ENCODE measurements at places on chromosomes 5 and 9.

DNA sequence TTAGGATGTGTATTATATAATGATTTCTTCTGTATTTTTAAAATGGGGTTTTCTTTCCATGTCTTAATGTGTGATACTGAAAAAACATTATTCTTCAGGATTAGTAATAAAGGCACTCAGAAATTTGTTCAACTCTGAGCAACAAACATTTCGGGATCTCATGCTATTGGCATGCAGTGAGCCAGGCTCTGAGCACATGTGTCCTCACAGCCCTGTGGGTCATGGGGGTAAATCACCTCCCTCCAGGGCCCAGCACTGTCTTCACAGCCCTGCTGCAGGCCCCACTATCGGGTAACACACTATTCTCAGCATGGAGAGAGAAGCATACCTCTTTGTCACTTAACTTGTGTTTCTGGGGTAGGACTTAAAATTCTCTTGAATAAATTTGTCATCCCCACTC, 14.0 kb downstream of the TMEM174 start:
- no peak for DNase-seq

GRCh38 chr9:131385296-131385695, 8.6 kb upstream of the PRRC2B start:
- DNase-seq = no peak

- DNase-seq = no peak
Measured at GRCh38 chr5:123174916-123175481, 86.0 kb downstream of the PRDM6 start.

- DNase-seq = no peak
Measured at GRCh38 chr5:72115296-72115695, 8.0 kb downstream of the MAP1B start.

DNA sequence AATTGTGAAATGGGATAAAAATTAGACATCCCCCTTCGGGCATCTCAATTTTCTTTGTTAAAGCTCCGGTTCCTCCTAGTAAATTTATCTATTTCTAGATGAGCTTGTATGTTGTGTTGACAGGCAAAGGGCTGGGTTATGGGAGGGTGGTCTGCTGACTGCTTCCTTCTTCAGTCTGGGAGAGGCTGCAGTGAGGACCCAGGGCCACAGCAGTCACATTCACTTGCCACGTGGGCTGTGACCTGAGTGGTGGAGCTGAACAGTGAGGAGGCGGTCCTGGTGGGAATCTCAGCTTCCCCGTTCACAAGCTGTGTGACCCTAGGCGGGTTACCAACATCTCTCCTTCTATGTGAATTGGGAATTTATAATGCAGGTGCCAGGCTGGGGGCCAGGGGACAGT, 57.5 kb upstream of the RXRA start:
- no peak for DNase-seq

- DNase-seq = no peak
Measured at GRCh38 chr9:106632621-106633020, 230.3 kb upstream of the ZNF462 start.

GRCh38 chr5:20678814-20679298, 690.9 kb upstream of the CDH18 start:
- peak; percentile 7 for DNase-seq

GRCh38 chr5:107769519-107769918, 98.8 kb upstream of the EFNA5 start:
- no peak for DNase-seq

- DNase-seq = no peak
Measured at GRCh38 chr9:130640681-130641080, 23.7 kb upstream of the PRDM12 start.

DNA sequence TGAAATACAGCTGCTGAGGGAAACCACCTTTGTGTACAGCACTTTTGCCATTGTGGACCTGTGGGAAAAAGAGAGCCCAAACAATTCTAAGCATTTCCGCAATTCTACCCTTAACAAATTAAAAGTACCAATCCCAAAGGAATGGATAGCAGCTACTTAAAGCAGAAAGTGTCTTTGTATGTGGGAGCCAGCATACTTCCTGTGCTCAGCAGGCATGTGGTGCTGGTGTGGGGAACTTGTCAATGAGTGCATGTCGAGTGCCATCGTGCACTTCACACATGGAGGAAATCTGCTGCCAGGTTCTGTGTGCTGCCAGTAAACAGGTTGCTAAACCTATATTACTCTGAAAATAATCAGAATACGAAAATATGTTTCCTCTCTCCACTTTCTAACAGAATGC, 399.0 kb downstream of the LRRC70 start:
- DNase-seq = no peak

- DNase-seq = peak; percentile 3
Measured at GRCh38 chr5:151020304-151021110, at the start of gene GPX3. TSS of gene GPX3 (plus strand) at chr5:151020591. CDS start at chr5:151020655, 64 bp downstream.

DNA sequence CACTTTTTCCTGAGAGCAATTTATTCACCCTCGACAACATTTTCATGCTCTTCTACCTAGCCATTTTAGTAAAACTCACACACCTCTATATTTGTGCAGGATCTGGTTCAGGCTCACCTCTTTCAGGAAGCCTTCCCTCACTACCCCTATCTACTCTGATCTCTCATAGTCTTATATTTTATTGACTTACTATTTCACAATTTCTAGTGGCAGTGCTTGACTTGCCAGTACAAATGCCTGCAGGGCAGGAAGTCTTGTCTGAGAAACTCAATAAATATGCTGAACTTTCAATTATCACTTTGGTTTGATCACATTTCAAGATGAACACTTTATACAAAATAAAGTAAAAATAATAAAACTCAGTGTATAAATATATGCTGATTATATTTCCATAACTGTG, 226.8 kb downstream of the CETN3 start:
- DNase-seq = no peak

- peak; percentile 68 for DNase-seq
Measured at GRCh38 chr5:124628721-124629596, 117.5 kb downstream of the ZNF608 start.

DNA sequence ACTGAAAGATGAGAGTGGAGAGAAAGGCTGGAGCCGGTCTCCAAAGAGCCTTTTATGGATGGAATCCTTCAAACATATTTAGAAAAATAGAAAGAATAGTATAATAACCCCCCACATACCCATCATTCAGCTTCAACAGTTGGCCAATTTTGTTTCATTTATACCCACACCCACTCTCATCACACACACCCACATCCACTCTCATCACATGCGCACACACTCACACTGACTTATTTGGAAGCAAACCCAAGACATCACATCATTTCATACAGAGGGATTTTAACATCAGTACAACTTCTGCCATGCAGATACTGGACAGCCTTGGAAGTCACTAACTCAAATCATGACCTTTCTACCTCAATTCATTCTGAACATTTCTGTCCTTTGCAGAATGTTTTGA, 72.8 kb upstream of the CPLX2 start:
- DNase-seq = no peak

DNA sequence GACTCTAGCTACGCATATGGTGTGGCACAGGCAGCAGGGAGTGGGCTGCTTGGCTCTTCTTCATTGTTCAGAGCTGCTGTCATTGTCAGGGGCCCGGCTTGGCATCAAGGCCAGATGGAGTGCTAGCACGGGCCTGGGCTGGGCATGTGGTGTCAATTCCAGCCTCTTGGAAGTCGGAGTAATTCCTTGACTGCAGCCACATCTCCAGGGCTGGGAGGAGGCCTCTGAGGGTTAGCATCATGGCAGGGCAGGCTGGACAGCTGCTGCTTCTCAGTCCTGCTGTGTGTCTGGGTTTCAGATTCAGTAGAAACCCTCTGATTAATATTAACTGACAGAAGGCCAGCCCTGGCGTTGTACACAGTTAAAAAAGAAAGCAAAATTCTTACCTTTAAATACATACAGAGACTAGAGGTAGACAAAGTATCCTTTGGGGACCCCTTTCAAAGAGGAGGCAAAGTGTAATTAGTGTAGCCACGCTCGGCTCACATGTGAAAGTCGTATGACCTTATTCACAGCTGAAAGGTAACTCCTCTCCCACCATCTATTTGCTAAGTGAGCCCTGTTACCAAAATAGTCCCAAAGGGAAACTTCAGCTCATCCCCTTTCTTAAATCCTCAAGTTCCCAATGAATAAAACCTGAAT, 126.4 kb downstream of the DOCK2 start:
- DNase-seq = no peak

GRCh38 chr5:66637994-66638393, 41.8 kb downstream of the MAST4 start:
- no peak for DNase-seq

GRCh38 chr5:149203921-149204441, 62.7 kb downstream of the ABLIM3 start:
- no peak for DNase-seq

GRCh38 chr9:136646827-136647711, 15.6 kb upstream of the EGFL7 start:
- DNase-seq = peak; percentile 33

GRCh38 chr9:115261656-115262081, 143.7 kb upstream of the TNC start:
- DNase-seq = no peak

DNA sequence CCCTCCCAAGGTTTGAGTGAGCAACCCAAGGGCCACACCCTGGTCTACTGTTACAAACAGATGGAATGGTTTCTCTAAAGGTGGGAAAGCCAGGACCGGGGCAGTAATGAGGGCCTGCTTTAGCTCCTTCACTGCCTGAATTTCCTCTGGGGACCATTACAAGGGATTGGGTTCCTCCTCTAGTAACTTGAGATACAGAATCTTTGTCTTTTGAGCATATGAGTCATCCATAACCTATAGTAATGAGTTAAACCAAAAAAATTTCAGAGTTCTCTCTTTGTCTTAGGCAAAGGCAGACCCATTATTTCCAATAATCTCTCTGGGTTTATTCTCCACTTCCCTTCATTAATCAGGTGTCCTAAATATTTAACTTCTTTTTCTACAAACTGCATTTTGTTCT, 618.8 kb downstream of the HINT1 start:
- DNase-seq = no peak

GRCh38 chr9:78493166-78493742, 196.3 kb downstream of the PSAT1 start:
- no peak for DNase-seq

GRCh38 chr5:169344629-169345028, 43.7 kb upstream of the SLIT3 start:
- no peak for DNase-seq

DNA sequence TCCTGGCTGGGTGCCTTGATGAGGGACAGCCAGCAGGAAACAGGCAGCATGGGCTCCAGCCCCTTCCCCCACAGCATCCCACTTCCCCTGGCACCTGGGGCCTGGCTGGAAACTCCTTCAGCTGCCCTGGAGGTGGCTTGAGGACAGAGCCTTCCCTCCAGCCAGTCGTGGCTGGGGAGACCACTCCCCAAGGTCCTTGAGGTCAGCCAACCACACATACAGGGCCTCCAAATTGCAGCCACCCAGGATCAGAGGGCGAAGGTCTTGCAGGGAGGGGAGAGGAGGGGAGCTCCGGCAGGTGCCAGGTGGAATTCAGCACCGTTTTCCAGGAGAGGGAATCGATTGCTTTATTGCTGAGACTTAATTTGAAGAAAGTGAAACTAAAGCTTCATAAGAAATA, 280.4 kb downstream of the PBX3 start:
- DNase-seq = no peak

DNA sequence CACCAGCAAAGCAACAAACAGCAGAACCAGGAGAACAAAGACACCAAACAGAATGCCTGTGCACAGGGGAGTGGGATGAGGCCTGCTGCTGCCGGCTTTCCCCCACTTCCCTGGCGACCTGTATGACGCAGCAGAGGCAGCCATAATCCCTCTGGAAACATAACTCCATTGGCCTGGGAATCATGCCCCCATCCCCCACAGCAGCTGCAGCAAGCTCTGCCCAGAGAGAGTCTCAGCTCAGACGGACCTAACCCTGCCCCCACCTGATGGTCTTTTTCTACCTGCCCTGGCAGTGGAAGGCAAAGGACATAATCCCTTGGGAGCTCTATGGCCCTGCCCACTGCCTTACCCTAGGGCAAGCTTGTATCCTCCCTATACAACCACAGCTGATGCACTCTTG, 81.8 kb upstream of the FANCC start:
- no peak for DNase-seq

GRCh38 chr9:137313326-137313936, 11.4 kb upstream of the NRARP start:
- DNase-seq = no peak

GRCh38 chr5:72268753-72269410, 51.2 kb downstream of the MRPS27 start:
- DNase-seq = peak; percentile 31

DNA sequence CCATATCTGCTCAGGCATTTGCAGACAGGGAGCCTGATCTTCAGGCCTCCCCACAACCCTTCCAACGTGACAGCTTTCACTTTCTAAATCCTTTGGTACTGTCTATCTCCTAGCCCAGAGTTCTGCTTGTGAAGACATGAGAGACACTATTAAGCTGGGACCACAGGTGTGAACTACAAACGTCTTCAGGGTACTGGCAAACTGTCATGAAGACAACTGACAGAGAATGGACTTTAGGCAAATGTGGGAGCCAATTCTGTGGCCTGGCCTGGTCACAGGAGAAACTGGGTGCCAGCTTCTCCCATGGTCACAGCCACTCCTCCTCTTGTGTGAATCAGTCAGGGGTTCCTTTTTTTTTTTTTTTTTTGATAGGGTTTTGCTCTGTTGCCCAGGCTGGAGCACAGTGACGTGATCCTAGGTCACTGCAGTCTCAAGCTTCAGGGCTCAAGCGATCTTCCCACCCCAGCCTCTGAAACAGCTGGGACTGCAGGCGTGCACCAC, 10.4 kb downstream of the TRIM14 start:
- DNase-seq = no peak

DNA sequence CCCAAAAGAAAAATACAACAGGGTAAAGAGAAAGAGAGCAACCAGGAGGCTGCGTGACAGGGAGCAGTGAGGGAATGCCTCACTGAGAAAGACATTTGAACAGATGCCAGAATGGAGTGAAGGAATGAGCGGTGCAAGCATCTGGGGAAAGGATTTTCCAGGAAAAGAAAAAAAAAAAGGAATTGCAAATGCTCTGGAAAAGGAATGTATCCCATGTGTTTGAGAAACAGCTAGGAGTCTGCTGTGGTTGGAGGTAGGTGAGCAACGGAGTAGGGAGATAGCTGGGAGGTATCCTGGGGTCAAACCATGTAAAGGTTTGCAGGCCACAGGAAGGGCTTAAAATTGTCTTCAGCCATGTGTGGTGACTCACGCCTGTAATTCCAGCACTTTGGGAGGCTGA, 23.6 kb upstream of the CEMIP2 start:
- DNase-seq = no peak

DNA sequence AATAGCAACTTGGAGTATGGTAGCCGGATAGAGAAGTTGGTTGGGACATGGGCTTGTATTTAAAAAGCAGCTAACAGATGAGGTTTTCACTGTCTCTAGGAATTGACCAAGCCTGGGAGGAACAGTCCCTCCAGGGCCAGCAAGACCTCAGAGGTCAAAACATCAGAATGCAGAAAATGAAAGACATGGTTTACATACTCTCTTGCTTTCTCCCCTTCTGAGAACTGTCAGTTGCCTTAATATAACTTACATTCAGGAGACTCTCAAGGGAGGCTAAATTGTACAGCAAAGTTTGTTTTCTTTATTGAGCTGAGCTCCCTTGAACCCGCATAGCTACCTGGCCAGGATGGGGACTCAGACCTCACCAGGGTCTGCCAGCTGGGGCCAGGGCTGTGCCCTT, 179.3 kb downstream of the GAS1 start:
- no peak for DNase-seq

Data from Kasumi-1 (cell line).